ENCODE measurements at places on chromosomes 4 and X. TPM values are rescaled to one million over a fixed set of nuclear protein-coding genes. Genes with fewer than 3 reads are reported as not detected.
A peak's percentile ranks its signal among the peaks of the same experiment; 100 is the strongest.

DNA sequence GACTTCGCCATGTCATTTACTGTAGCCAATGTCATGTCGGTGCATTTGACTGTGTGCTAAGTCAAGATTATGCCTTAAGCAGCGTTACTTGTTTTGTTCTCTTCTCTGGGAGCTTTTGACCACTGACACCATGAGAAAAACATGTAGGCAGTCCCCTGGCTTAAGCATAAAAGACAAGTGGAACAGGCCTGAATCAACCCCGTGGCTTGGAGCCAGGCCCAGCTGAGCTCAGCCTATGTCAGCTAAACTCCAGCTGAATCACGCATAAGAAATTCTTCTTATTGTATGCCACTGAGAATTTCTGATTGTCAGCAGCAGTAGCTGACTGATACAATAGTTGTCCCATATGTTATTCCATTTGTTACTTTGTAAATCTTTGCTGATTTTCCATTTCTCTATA is 261.9 kb downstream of the CBLL2 start:
- no peak overlapping the region for H3K27ac ChIP-seq
- no peaks in the 10 kb centered on the region for H3K4me1 ChIP-seq
- DNase-seq, result no peak
- no peaks in the 10 kb centered on the region for H3K36me3 ChIP-seq
- no peak overlapping the region for H3K4me3 ChIP-seq
- no peaks in the 10 kb centered on the region for H3K27me3 ChIP-seq

DNA sequence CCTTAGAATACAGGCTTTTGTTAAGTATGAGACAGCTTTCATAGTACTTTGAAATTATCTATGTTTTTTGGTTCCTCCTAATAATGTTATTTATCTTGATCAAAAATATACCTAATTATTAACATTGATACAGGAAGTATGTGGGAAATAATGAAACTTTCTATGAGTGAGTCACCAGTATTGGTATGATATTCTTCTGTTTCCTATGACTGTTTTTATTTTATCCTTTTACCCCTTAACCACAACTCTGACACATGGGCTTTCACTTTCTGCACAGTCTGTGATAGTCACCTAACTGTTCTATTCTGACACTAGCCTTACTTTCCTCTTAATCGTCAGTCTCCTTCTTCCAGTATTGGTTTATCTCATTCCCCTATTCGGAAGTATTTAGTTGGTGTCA is 4.7 kb downstream of the THAP9 start:
- no peaks in the 10 kb centered on the region for H3K36me3 ChIP-seq
- no peak overlapping the region for H3K27ac ChIP-seq
- no peaks in the 10 kb centered on the region for H3K27me3 ChIP-seq
- DNase-seq, result no peak
- H3K4me3 ChIP-seq, result no peak overlapping the region

DNA sequence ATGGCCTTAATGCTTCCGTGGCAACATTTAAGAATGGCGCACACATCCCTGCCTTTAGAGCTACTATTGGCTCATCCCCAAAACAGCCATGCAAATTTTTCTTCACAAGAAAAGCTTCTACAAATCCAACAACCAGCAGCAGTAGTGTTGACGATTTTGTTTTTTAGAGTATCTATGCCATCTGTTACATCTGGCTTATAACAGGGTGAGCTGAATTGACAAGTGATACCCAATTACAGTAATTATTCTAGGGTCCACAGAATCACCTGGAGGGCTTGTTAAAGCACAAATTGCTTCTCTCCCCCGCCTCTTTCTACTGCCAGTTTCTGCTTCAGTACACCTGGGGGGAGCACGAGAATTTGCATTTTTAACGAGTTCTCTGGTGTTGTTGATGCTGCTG is 34.1 kb downstream of the DCHS2 start:
- no peak for DNase-seq
- no peaks in the 10 kb centered on the region for H3K36me3 ChIP-seq
- no peak overlapping the region for H3K4me3 ChIP-seq

DNA sequence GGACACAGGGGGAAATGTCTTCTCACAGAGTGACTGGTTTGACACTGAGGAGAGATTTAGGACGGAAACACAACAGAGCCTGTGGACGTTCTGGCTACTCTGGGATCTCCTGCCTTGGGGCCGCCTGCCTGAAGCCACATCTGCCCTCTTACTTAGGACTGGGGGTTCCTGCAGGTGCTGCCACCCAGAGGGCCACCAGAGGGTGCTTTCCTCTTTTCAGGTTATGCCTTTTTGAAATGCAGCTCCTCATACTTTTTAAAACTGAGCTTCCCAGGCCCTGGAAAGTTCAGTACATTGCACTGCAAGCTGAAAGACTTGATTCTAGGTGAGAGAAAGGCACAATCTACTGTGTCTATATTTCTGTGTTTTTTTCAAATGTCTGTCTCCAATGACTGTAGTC is 92.2 kb upstream of the PGRMC2 start:
- no peak overlapping the region for H3K27ac ChIP-seq
- no peaks in the 10 kb centered on the region for H3K36me3 ChIP-seq
- H3K4me1 ChIP-seq, result no peaks in the 10 kb centered on the region
- no peak overlapping the region for H3K4me3 ChIP-seq
- no peaks in the 10 kb centered on the region for H3K27me3 ChIP-seq
- peak; percentile 52 for DNase-seq

The NPY1R gene
- total RNA-seq, result 2.4 TPM

The ARX gene
- total RNA-seq, result 13.4 TPM

GRCh38 chrX:107442914-107443527 is 6.4 kb upstream of the FRMPD3 start:
- H3K36me3 ChIP-seq, result no peaks in the 10 kb centered on the region
- no peak overlapping the region for H3K4me3 ChIP-seq
- no peaks in the 10 kb centered on the region for H3K4me1 ChIP-seq
- H3K27ac ChIP-seq, result no peak overlapping the region
- no peak for DNase-seq

DNA sequence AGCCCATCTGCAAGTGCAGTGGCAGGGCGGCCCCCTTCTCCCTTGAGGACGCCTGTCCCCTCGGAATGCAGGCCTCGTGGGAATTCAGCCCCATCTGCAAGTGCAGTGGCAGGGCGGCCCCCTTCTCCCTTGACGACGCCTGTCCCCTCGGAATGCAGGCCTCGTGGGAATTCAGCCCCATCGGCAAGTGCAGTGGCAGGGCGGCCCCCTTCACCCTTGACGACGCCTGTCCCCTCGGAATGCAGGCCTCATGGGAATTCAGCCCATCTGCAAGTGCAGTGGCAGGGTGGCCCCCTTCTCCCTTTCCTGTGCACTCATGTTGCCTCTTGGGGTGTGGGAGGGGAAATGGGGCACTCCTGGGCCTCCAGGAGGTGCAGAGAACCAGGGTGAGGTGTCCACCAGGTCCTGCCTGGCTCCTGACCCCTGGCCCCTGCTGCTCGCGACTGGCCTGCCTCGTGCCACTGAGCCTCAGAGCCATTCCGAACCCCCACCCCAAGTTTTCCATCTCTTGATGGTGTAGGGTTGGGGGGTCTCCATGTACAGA is 6.8 kb upstream of the SLC26A1 start:
- H3K27ac ChIP-seq, result no peak overlapping the region
- no peak for DNase-seq
- H3K4me1 ChIP-seq, result peaks cover 7% of the 10 kb centered on the region

The DIPK2B gene
- total RNA-seq, result 4.0 TPM

The MTNR1A gene
- 1.9 TPM for total RNA-seq

GRCh38 chrX:75096331-75096730 is 59.8 kb downstream of the ABCB7 start:
- no peak for DNase-seq
- H3K27me3 ChIP-seq, result no peaks in the 10 kb centered on the region
- no peak overlapping the region for H3K27ac ChIP-seq
- H3K36me3 ChIP-seq, result no peaks in the 10 kb centered on the region
- no peaks in the 10 kb centered on the region for H3K4me1 ChIP-seq

- no peak overlapping the region for H3K27ac ChIP-seq
- DNase-seq, result no peak
- no peaks in the 10 kb centered on the region for H3K4me1 ChIP-seq
Measured at GRCh38 chrX:10444204-10444603, 176.2 kb downstream of the MID1 start.

DNA sequence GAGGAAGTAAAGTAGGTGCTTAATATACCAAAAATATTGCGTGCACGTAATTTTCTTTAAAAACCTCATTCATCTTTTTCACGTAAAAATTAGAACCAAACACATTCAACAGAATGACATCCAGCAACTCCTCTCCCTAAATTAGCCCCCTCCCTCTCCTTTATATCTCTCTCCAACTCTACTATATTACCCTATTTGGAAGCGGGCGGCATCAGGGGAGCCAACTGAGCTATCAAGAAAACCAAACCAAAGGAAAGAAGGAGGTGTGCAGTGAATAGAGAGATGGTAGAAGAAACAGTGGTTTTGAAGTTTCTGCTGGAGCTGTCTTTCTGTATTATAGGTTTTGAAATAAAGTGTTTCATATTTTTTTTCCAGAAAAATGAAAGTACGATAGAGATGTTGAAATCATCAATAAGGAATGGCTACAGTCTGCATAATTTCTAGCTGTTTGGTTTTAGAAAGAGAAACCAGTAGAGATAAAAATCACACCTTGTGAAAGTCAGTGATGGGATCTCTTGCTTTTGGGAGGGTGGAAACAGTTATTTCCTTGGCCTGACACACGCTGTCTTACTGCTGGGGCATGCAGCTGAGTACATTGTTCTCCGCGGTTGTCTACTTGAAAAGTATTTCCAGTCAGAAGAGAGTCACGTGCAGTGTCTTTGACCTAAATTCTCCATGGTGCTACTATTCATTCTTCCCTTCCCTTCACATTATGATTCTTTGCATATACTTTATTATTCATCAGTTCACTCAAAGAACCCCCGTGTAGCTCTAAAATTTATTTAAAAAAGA is 94.1 kb upstream of the WDR17 start:
- no peaks in the 10 kb centered on the region for H3K36me3 ChIP-seq
- H3K27ac ChIP-seq, result no peak overlapping the region
- H3K4me3 ChIP-seq, result no peak overlapping the region
- no peak for DNase-seq

- H3K27ac ChIP-seq, result no peak overlapping the region
- no peaks in the 10 kb centered on the region for H3K4me1 ChIP-seq
- H3K36me3 ChIP-seq, result no peaks in the 10 kb centered on the region
- DNase-seq, result no peak
Measured at GRCh38 chrX:101993335-101993734, 61.5 kb upstream of the ZMAT1 start.

DNA sequence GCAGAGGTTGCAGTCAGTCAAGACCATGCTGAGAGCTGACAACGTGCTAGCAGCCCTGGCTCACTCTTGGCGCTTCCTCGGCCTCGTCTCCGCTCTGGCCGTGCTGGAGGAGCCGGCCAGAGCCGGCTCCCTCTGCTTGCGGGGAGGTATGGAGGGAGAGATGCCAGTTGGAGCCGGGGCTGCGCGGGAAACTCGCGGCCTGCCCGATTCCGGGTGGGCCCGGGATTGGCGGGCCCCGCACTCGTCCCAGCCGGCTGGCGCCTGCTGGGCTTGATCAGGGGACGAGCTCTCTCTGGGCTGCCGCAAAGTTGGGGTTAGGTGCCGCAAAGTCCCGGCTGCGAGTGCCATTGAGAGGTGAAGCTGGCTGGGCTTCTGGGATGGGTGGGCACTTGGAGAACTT is 27.8 kb upstream of the SHISA3 start:
- H3K4me1 ChIP-seq, result no peaks in the 10 kb centered on the region
- H3K27ac ChIP-seq, result no peak overlapping the region
- no peaks in the 10 kb centered on the region for H3K36me3 ChIP-seq
- peak overlapping the region; percentile 4 for H3K4me3 ChIP-seq
- no peak for DNase-seq

DNA sequence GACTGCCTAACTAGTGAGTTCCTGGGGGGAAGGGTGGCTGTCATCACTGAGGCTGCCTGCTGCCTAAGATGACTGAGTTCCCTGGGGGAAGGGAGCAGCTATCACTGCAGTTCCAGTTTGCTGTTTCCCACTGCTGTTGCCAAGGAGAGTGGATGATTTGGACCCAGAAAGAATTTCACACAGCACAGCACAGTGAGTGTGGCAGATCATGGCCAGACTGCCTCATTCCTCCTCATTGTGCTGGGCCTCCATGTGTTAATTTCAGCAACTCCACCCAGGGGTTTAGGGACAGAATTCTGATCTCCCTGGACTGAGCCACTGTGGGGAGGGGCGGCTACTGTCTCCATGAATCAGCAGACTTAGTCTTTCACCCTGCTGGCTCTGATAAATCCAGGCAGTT is 125.0 kb downstream of the TEX13C start:
- H3K36me3 ChIP-seq, result no peaks in the 10 kb centered on the region
- no peaks in the 10 kb centered on the region for H3K4me1 ChIP-seq
- H3K27me3 ChIP-seq, result no peaks in the 10 kb centered on the region
- no peak overlapping the region for H3K4me3 ChIP-seq

DNA sequence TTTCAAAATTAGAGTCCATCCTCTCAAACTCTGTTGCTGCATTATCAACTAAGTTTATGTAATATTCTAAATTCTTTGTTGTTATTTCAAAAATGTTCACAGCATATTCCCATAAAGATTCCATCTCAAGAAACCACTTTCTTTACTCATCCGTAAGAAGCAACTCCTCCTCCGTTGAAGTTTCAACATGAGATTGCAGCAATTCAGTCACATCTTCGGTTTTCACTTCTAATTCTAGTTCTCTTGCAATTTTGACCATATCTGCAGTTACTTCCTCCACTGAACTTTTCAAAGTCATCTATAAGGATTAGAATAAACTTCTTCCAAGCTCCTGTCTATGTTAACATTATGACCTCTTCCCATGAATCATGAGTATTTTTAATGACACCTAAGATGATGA is 216.6 kb upstream of the SLC7A11 start:
- H3K36me3 ChIP-seq, result no peaks in the 10 kb centered on the region
- H3K4me3 ChIP-seq, result no peak overlapping the region
- no peak overlapping the region for H3K27ac ChIP-seq
- no peaks in the 10 kb centered on the region for H3K4me1 ChIP-seq

DNA sequence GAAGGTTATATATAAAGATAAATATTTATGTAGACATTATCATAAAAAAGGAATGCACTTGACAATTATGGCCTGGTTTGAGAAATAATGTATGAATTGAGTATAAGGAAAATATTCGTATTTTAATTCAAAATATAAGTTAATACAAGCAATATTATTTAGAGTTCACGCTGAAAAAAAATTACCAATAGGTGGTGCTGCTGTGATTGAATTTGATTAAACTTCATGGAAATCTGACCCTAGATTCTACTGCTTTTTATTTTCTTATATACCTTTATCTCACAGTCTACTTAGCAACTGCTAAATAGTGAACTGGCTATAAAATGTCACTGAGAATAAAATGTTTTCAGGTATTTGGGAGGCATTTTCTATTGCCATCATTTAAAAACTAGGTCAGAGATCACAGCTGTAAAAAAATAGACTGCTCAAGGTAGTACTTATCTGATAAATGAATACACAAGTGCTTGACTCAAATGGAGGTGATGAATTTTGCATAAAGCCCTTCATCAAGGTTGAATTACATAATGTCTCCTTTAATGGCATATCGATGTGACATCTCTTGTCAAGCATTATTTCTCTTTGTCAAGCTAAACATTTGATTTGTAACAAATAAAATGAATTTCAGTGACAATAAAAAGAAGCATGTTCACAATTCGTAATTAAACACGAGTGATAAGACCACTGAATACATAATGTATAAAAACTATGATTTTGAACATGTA is 1638.8 kb upstream of the PCDH7 start:
- H3K27ac ChIP-seq, result no peak overlapping the region
- no peaks in the 10 kb centered on the region for H3K36me3 ChIP-seq
- no peak overlapping the region for H3K4me3 ChIP-seq
- no peak for DNase-seq
- no peaks in the 10 kb centered on the region for H3K27me3 ChIP-seq

Measured in testis (tissue), 5 donors.